ENCODE measurements at places on chromosomes 4 and X.

DNA sequence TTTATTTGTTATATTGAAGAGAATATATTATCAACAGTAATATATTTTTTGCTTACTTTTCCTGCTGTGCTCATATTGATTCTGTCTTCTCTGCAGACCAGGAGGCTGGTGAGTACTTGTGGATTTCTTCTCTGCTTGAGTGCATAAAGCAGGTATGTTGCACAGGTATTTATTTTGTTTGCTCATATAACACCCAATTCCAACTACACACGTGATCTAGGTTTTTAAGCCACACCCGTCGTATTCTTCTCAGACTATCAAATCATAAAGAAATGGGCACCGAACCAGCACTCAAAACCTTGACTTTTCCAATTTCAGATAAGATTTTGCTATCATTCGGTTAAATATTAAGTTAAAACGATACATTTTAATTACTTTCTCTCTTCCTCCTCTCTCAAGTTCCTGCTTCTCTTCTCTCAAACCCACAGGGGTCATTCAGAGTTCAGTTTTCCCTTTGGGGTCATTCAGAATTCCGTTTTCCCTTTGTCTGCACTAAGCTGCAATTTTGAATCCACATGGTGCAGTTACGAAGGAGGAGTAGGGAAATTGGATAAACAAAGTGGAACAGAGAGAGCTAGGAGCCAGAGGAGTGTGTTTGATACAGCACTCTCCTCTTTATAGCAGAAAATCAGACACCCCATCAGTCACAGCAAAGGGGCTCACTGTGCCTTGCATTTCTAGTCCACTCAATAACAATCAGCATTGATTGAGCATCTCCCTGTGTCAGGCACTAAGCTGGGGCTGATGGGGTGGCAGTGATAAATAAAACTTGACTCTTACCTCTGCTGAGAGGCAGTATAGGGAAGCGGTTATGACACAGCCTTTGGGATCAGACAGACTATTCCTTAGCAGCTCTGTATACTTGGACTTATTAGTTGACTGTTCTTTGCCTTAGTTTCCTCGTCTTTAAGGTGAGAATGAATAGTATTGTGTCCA is at the start of gene ADH1C:
ADH1C (minus strand) TSS at position 145 of the 936 bp plus-strand sequence; CDS start at position 74, 71 bp downstream.
- no peak for DNase-seq

- no peak for DNase-seq
Observed at GRCh38 chr4:54658252-54659093, 716 bp downstream of the KIT start.

DNA sequence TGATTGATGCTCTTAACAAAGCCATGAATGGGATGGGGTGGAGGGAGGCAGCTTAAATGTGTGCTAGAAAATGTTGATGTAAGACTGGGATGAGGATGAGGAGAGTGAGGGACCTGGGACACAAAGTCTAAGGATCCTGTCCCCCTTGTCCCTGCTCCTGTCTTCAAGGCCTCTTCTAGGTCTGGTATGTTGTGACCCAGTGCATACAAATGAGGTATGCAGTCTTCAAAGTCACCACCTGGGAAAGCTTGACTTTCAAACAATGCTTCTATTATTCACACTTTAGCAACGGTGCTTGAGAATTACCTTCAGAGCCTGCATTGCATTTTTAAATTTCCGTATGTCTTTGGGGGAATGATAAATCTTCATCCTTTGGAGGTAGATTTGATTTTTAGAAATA is 88.4 kb upstream of the SLC34A2 start:
- no peak for DNase-seq

GRCh38 chr4:124423160-124423559 is 289.4 kb downstream of the ANKRD50 start:
- no peak for DNase-seq

DNA sequence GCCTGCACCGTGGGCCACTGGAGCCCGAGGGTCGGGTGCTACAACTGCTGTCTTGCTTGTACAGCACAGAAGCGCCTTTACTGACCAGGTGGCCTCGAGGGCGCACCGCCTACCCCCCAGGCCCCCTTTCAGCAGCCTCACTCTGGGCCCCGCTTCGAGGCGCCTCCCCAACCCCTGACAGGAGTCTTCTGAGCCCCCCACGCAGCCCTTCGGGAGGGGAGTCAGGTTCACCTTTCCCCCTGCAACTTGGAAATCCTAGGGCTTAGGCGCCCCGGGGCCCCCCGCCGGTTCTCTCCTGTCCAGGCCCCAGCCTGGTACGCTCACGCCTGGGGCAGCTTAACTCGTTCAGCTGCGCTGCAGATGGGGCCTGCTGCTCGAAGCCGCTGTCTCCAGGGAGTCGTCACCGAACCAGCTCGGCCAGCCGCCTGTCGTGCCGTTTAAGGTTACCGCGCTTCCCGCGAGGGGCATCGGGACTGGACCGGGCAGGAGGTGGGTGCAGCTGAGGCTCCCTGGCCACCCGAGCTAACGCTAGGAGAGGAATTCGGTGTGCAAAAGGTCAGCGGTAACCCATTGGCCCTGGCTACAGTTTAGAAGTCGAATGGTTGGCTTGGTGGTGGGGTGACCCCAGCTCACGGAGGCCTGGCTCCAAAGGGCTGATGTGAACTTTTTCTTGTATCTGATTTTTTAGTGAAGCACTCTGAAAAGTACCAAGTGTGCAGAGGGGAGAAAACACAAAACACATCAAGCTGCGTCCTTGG is 58.9 kb upstream of the BCOR start:
- DNase-seq, result no peak

DNA sequence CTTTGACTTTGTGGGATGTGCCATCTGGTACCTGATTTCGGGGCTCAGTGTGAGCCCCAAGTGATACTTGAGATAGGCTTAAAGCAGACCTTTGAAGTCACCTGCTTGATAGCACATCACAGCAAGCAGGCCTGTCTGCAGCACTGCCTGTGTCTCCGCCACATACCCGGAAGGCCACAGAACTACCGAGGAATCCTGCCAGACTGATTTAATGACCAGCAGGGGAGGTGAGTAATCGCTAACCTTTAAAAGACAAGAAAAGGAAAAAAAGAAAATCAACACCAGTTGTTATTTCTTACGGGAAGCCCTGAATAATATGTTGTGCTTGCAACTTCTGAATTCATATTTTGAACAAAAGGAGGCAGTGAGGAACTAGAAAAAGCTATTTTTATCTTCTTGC is 6.8 kb downstream of the PTCHD1 start:
- DNase-seq, result no peak

- no peak for DNase-seq
Observed at GRCh38 chr4:177573507-177573906, 131.3 kb upstream of the AGA start.

DNA sequence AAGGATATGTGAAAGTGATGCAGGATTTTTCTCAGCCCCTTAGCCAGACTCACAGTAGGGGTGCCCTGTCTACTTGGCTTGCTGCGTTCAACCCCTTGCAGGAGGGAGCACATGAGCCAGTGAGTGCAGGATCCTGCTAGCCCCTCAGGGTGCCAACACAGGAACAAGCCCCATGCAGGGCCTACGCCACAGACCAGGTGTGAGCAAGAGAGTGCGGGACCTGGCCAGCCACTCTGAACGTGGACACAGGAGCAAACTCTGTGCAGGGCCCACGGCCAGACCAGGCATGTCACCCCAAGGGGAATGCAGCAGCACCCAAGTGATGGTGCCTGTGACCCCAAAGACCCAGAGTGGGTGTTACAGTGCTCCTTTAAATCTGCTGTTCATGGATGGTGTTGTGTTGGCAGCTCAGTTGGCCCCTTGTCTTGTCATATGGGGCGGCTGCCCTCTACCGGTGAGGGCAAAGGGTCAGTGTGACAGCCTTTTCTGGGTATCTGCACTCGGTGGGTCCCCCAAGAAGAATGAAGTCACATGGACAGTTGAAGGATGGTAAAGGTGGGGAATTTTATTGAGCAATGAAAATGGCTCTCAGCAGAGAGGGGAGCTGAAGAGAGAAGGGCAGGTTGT is 188.4 kb upstream of the MAOA start:
- DNase-seq, result no peak

GRCh38 chr4:48090621-48091020 is 43.4 kb downstream of the TXK start:
- DNase-seq, result no peak

All from cerebellar nuclear complex (tissue), 1 donor.